Stimulated activated CD8-positive, alpha-beta memory T cell treated with anti-CD3 and anti-CD28 coated beads, Interleukin-12 subunit alpha, Interleukin-12 subunit beta, amount 100 ng/mL, for 1 hour (primary cell): ENCODE measurements at places on chromosomes 4 and X.

- no peak for DNase-seq
Observed at GRCh38 chrX:149572743-149573142, 14.5 kb downstream of the MAGEA9B start.

GRCh38 chr4:74161666-74162450, 3.9 kb downstream of the MTHFD2L start:
- DNase-seq = no peak

DNA sequence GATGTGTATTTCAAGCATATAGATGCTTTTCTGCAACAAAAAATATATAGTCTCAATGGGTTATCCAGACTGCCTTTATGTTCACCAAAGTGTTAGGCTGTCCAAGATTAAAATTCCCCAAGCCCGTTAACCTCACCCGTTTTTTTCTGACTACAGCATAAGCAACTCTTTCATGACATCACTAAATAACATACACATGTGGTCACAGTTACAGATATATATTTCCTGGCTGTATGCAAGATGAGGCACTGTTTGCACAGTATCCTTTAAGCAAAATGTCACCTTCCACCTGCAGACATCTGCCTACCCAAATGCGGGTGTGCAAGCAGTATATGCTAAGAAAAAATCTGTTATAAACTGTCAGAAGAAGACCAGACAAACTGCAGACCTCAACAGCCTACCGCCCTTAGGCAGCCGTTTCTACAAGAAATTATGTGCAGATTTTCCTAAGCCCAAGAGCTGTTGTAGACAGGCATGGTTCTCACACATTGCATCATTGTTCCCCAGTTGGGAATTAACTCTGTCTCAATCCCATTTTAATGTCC, 183.1 kb upstream of the MXRA5 start:
- no peak for DNase-seq

- DNase-seq = no peak
Observed at GRCh38 chr4:120291541-120291940, 224.9 kb upstream of the MAD2L1 start.
